ENCODE measurements at places on chromosomes 1 and 21.

DNA sequence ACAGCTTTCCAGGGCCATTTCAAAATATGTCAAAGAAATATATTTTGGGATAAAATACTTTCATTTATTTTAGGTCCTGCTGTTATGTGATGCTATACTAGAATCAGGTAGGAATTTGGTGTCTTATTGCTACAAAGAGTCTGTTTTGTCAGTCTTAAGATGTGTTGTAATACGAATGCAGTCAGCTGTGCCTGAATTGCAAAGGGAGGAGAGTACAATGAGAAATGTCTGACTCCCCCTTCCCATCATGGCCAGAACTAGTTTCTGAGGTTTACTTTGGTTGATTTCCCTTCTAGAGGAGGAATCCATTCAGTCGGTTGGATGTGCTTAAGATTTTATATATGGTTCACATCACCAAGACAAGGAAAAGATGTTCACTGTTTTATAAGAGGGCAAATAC lies 75.7 kb upstream of the TNFSF18 start:
- DNase-seq: no peak

DNA sequence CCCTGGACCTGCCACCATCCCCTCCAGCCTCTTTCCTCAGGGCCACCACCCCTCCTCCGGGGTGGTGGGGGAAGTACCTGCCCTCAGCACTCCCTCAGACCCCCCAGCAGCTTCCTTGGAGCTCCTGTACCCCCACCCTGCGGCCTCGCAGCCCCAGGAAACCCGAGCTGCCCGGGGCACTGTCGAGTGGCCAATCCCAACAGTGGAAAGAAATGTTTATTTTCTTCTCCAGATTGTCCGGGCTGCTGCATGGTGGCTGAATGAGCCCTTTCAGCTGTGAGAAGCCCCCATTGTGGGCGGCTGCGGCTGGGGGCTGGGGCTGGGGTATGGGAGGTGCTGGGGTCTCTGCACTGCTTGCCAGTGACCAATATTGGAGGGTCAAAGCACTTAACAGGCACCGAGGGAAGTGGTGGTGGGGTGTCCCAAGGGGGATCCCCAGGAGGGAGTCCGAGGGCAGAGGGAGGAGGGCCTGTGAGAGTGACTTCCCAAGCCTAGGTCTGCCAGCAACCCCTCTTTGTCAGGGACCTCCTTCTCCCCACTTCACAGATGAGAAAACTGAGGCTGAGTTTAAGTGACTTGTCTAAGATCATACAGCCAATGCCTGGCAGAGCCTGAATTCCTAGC lies 25.2 kb downstream of the RUNX3 start:
- DNase-seq: no peak

GRCh38 chr1:232194424-232194823 lies 435.5 kb downstream of the SIPA1L2 start:
- DNase-seq: no peak

DNA sequence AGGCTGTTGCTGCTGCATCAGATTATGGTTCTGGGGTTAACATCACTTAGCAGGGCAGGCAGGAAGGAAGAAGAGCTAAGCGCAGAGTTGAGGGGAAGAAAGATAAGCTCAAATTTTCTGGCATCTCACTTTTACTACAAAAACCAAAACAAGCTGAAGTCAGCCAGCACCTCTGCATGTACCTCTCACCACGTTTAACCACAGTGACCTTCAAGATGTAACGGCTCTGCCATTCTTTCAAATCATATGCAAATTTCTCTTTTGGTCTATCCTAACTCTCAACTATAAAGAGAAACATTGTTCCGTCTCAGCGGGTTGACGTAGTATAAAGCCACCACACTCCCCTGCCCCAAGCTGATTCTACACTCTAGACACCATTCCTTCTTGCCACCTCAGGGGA lies 154.4 kb downstream of the OMA1 start:
- no peak for DNase-seq

DNA sequence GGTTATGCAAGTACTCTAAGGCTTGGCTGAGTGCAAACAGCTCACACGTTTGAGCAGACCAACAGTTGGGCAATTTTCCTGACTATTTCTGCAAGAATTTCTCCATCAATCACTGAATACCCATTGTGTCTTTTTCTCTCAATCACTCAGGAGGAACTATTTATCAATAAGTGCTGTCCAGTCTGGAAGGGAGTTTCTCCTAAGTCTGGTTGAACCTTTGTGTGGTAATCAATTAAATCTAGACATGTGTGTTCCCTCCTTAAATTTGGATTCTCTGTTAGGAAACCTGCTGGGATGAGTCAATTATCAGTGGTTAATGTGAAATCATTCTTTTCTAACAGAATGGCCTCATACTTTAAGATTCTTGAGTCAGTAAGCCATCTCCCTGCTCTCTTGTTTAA lies 6.8 kb upstream of the AADACL3 start:
- DNase-seq: no peak

GRCh38 chr1:36157973-36158826 lies 2.2 kb downstream of the MAP7D1 start:
- no peak for DNase-seq
